Vagina (tissue), 2 donors: ENCODE measurements at places on chromosomes 6 and 20.

DNA sequence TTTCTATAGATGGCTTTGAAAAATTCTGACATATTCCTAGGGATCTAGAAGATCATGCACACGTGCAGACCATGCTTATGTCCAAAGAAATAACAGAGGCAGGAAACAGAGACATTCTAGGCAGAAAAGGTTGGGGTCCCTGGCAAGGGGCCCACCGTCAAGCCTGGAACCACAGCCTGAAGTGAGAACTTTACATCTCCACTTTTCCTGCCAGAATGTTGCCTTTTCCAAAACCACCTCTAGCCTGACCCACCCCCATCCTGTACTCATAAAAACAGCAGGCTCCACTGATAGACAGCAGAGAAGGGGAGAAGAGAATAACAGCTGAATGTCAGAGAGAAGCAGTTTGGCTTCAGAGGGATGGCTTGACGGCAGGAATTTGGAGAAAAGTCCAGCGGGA is 257.3 kb upstream of the NT5E start:
- no peak overlapping the region for H3K4me3 ChIP-seq
- H3K27ac ChIP-seq = no peak overlapping the region
- H3K4me1 ChIP-seq = no peaks in the 10 kb centered on the region
- H3K36me3 ChIP-seq = no peaks in the 10 kb centered on the region
- H3K27me3 ChIP-seq = no peaks in the 10 kb centered on the region

DNA sequence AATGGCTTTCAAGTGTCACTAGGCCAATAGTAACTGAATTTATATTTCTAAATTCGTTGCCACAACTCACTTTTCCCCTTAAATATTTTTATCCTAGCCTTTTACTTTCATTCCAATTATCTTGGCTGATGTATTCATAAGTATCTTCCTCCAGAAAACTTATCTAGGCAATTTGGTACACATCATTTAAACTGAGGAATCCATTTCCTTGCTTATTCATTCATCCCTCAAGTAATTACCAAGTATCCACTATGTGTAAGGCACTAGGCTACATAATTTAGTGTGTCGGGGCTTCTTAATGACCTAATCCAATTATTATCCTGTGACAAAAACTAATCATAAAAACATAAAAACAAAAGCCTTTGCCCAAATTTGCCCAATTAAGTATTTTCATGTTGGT is 258.3 kb upstream of the TCF21 start:
- H3K27ac ChIP-seq = no peak overlapping the region
- no peaks in the 10 kb centered on the region for H3K27me3 ChIP-seq
- no peaks in the 10 kb centered on the region for H3K4me1 ChIP-seq
- no peak for DNase-seq

DNA sequence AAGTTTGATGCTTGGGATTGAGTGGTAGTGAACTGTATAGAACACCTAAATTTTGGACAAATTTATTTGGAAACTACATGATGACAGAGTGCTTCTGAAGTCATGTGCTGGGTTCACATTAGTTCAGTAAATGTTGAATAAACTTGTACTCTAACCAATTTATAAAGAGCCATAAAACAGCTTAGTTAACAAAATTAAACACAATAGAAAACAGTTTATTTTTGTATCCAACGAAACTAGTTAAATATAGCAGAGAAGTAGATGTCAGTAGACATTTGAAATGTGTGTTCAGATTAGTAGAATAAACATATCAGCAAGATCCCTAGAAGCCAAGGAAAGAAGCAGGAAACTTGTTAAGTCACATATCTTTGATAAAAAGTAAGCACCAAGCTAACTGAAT is 32.1 kb downstream of the SCAF8 start:
- peaks cover 77% of the 10 kb centered on the region for H3K4me1 ChIP-seq
- H3K36me3 ChIP-seq = no peaks in the 10 kb centered on the region
- no peak overlapping the region for H3K27ac ChIP-seq
- DNase-seq = no peak
- no peak overlapping the region for H3K4me3 ChIP-seq
- H3K27me3 ChIP-seq = no peaks in the 10 kb centered on the region

- H3K36me3 ChIP-seq = no peaks in the 10 kb centered on the region
- H3K4me1 ChIP-seq = no peaks in the 10 kb centered on the region
- no peak overlapping the region for H3K27ac ChIP-seq
- H3K27me3 ChIP-seq = no peaks in the 10 kb centered on the region
Observed at GRCh38 chr6:108423982-108424705, 129.3 kb downstream of the AFG1L start.

DNA sequence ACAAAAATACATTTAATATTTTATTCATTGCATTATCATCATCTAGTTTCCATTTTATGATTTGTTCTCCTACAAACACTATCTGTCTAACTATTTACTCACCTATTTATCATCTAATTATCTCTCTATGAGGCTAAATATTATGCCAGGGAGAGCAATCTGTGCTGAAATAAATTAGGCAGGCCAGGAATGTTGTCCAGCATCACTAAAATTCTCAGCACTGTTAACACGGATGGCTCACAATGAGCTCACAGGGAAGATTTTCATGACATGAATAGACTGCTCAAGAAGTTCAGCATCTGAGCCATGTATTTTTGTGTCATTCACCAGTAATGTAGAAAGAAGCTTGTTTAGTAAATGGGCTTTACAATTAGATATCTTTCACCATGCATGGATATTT is 1277.2 kb downstream of the GRIK2 start:
- H3K27ac ChIP-seq = no peak overlapping the region
- no peaks in the 10 kb centered on the region for H3K4me1 ChIP-seq
- H3K4me3 ChIP-seq = no peak overlapping the region
- H3K27me3 ChIP-seq = no peaks in the 10 kb centered on the region
- DNase-seq = no peak

GRCh38 chr6:42345696-42346416 is 105.9 kb downstream of the TRERF1 start:
- H3K4me3 ChIP-seq = no peak overlapping the region
- H3K36me3 ChIP-seq = no peaks in the 10 kb centered on the region
- no peak for DNase-seq
- no peak overlapping the region for H3K27ac ChIP-seq

DNA sequence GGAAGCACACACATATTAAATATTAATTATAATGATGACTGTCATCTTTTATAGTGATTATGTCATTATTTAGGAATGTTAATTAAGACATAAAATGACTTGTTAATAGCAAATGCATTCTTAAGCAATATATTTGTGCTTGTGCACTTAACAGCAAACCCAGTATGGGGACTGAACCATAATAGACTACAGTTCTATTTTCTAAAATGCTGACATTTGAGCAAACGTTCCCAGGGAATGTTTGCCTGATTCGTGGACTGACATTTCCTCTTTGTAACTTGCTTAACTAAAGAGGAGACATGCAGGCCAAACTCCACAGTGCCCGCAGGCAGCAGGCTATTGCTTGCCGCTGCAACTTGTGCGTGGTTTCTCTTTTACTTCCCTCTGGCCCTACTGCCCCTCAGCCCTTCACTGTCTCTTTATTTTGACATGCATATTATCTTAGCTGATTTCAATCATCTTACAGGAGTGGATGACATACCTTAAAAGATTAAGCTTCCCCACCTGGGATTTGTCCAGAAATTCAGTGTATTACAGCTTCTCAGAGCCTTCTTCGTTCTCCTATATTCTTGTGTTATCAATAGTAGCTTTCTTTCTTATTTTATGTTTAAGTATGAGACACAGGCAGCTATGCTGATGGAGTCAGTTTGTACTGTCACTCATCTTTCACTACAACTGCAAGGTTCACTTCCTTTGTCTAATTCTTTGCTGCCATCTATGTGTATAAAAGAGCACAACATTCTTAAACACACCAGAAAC is 141.5 kb downstream of the GMDS start:
- H3K4me1 ChIP-seq = no peaks in the 10 kb centered on the region
- H3K4me3 ChIP-seq = no peak overlapping the region
- H3K27me3 ChIP-seq = no peaks in the 10 kb centered on the region
- no peak for DNase-seq

DNA sequence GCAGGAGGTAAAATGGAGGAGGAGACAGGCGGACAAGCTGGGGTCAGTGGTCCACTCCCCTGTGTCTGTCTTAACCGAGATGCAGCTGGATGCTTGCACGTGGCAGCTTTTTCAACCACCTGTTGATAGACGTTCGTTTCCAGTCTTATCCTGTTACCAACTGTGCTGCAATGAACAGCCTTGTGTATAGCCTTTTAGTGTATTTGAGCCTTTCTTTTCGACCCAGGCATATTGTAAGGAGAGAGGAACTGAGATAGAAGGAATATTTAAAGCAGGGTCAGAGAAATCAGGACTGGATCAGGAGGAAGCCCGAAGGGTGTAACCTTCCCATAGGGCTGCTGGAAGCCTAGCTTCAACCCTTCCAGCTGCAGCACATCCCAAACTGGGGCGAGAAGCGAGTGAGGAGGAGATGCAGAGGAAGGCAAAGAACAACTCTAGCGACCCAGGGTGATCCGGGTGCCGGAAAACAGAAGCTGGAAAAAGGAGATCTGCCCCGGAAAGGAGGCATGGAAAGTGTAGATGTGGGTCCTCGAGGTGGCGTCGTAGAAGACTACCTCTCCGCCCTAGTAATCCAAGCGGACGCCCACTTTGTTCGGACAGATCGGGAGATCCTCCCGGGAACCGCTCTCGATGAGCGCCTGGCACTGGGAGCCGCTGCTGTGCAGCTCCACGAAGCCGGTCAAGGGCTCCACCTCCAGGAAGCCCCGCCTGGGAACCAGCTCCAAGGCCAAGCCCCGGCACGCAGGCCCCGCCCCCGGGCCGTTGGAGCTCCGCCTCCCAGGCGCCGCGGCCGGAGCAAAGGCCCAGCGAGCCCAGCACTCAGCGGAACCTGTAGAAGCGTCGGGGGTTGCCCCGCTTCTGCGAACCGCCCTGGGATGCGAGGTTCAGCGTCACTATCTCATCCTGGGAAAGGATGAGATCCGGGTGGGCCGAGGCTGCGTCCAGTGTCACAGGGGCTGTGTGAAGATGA is 11.2 kb downstream of the TRIM31 start:
- H3K36me3 ChIP-seq = no peaks in the 10 kb centered on the region
- DNase-seq = no peak
- H3K4me3 ChIP-seq = peak overlapping the region; percentile 41
- peaks cover 27% of the 10 kb centered on the region for H3K4me1 ChIP-seq
- H3K27me3 ChIP-seq = no peaks in the 10 kb centered on the region

DNA sequence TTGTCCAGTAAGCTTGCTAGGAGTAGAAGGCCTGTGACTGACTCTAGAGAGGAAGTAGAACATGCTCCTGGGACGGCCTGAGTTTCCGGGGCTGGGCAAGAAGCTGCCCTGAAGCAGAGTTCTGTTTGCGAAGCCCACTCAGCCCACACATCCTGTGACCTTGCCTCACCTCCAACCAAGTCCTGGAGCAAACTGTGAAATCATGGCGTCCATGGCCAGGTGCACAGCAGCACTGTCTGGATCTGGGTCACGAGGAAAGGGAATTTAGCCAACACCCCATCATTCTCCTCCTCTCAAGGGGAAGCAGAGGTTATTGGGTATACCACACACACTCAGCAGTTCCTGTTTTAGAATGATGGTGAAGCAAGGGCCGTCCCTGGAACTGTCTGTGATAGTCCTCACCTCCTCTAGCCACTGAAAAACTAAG is 87.5 kb downstream of the CRYBG1 start:
- no peaks in the 10 kb centered on the region for H3K4me1 ChIP-seq
- no peak overlapping the region for H3K27ac ChIP-seq
- H3K36me3 ChIP-seq = no peaks in the 10 kb centered on the region
- no peaks in the 10 kb centered on the region for H3K27me3 ChIP-seq
- no peak for DNase-seq
- H3K4me3 ChIP-seq = no peak overlapping the region

DNA sequence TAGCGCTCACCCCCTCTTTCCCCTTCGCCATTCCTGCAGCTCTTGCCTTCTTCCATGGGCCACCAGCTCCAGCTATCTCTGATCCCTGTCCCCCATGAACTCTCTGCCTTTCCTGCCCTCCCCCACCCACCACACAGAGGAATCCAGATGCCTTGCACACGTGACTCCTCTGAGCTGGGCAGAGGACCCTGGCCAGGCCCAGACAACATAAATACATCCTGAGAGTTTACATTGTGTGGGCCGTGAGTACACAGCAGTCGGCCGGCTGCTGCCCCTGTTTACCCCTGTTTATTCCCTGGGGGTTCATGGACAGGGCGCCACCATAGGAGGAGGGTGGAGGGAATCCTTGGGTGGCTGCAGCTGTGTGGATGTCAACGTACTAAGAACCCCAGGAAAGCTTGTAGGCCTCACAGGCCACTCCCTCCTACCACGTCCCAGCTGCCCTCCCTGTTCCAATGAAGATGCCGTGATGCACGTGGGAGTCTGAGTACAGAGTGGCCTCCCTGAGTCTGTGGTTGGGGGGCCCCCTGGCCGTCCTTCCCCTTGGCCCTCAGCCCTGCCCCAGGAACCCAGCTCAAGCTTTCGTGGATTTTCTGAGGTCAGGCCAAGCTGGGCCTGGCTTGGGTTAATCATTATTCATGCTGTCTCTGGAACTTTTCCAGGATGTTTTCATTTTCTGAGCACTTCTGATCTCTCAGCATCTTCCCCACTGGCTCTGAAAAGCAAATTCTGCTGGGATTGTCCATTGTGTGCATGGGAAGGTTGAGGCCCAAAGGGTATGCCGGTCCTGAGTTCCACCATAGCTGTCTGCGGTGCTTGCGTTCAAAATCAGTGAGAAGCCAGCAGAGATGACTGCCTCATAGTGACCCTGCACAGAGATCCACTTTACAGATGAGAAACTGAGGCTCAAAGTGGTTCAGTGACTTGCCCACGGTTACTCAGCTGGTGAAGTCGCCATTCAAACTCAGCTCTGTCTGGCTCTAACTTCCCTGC is 136.3 kb downstream of the MRPL14 start:
- no peak overlapping the region for H3K4me3 ChIP-seq
- no peaks in the 10 kb centered on the region for H3K27me3 ChIP-seq
- H3K4me1 ChIP-seq = peaks cover 16% of the 10 kb centered on the region
- peak overlapping the region; percentile 12 for H3K27ac ChIP-seq
- no peaks in the 10 kb centered on the region for H3K36me3 ChIP-seq

DNA sequence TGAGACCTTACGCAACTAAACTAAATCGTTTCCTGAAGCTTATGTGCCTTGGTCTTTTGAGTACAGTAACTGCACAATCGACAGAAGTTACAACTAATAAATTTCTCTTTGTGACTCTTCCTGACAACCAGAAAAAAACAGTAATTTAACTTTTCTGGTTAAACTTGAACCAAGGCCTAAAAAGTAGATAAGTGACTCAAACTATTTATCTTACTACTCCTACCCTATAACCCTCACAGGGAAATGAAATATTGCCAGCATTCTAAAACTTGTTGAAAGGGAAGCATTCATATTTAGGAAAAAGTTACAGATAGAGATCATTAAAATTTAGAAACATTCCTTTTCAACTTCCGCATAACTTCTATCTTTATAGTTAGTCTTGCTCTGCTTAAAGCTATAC is 1034.4 kb downstream of the EYS start:
- H3K36me3 ChIP-seq = no peaks in the 10 kb centered on the region
- H3K27ac ChIP-seq = no peak overlapping the region
- no peaks in the 10 kb centered on the region for H3K4me1 ChIP-seq
- no peaks in the 10 kb centered on the region for H3K27me3 ChIP-seq
- no peak overlapping the region for H3K4me3 ChIP-seq

- H3K27me3 ChIP-seq = no peaks in the 10 kb centered on the region
- peaks cover 11% of the 10 kb centered on the region for H3K4me1 ChIP-seq
- no peak for DNase-seq
- H3K4me3 ChIP-seq = no peak overlapping the region
- no peak overlapping the region for H3K27ac ChIP-seq
Observed at GRCh38 chr20:5529331-5530148, 212.8 kb upstream of the PROKR2 start.

- no peak overlapping the region for H3K4me3 ChIP-seq
- H3K27me3 ChIP-seq = no peaks in the 10 kb centered on the region
- no peak overlapping the region for H3K27ac ChIP-seq
- H3K4me1 ChIP-seq = peaks cover 14% of the 10 kb centered on the region
- H3K36me3 ChIP-seq = no peaks in the 10 kb centered on the region
- DNase-seq = no peak
Observed at GRCh38 chr20:17229256-17229655, 2.4 kb downstream of the PCSK2 start.
